ENCODE measurements at places on chromosomes 3 and 15.

DNA sequence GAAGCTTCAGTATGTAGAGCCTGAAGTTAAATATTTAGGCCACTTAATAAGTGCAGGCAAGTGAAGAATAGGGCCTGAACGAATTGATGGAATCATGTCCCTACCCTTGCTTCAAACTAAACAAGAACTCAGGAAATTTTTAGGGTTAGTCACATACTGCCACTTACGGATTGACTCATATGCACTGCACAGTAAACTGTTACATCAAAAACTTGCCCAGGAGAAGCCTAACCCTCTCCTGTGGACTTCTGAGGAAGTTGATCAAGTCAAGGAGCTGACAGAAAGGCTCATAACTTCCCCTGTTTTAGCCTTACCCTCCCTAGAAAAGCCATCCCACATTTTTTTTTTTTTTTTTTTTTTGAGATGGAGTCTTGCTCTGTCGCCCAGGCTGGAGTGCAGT, 20.6 kb upstream of the KBTBD12 start:
- no peak for DNase-seq

DNA sequence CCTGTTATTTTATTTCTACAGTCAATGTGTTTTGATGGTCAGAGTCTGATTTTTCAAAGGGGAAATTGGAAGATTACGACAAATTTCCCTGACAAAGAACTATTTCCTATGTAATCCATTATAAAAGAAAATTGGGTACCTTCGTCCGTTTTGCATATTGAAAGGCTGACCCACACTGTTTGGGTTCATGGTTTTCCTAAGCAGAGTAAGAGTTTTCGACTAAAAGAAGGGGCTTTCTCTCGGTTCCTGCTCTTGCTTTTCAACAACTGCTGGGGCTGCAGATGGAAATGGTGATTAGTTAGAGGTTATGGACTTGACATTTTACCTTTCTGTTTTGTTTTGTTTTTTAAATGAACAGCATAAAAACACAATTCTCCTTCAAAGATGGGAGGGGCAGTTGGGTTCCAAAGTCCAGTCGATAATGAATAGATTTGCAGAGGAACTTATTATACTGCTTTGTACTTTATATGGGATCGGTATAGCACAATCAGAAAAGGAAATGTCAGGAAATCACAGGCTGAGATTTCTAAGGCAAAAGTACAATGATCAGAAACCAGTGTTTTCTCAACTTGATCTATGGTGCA, 978 bp downstream of the KCNMB2 start:
- DNase-seq: no peak

GRCh38 chr3:143001034-143001368, 369 bp upstream of the U2SURP start:
- no peak for DNase-seq

DNA sequence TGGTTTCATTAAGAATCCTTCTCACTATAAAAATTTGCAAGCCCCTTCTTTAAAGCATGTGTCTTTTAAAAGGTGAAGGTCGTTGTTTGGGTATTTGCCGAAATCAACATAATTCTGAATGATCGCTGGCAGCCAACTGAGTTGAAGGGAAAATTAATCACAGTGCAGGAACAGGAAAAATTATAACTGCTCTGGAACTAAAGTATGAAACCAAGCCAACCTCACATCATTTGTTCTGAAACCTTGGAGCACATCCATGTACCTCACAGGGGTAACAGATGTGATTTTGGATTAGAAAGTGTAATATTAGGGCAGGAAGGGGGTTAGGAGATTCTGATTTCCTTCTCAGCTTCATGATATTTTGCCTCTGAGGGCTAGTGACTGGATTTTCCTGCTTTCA, 52.2 kb upstream of the PTX3 start:
- no peak for DNase-seq

DNA sequence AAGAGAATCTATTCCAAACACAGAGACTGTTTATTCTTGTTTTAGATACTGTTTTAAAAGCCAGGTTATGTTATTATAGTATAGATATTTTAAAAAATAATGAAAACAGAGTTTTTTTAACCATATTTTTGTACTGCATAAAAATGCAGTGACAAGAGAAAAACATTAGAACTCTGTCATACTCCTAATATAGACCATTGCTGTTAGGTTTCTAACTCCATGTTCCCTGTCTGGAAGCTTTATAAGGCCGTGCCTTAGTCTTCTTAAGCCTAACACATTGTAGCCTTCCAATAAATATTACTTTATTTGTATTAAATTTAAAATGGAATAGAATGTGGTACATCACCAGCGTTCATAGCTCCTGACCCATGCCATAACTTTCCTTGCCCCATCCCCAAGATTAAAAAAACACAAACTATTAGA, 53.2 kb downstream of the MBNL1 start:
- DNase-seq: no peak

- no peak for DNase-seq
Observed at GRCh38 chr3:186786922-186787321, 3.5 kb downstream of the EIF4A2 start.

- no peak for DNase-seq
Observed at GRCh38 chr15:31102039-31102321, 455 bp upstream of the TRPM1 start.

- no peak for DNase-seq
Observed at GRCh38 chr15:99306694-99307338, 55.5 kb downstream of the LRRC28 start.

DNA sequence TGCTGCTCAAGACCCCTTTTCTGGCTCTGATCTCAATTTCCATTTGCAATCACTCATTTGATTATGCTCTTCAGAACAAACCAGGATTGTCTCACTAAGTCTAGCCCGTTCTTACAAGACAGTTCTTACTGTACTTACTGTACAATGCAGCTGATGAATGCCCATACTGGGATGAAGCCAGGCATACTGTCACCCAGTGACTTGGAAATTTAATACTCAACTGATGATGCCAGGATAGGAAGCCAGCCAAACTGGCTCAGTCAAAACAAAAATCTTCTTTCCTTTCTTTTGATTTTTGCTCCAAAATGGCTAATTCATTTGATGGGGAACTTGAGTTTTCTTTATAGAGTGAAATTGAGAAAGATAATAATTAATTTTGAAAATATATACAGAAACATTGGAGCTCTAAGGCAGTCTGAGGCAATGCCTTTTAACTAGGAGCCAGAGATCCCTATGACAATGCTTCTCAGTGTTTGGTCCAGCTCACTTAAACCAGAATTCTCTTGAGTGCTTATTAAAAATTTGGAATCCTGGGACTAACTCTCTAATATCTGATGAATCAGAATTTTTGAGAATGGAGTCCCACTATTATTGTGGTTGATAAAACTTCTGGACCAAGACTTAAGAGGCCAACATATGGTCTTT, 265.6 kb upstream of the THBS1 start:
- no peak for DNase-seq

- no peak for DNase-seq
Observed at GRCh38 chr3:8458711-8459110, 42.9 kb upstream of the LMCD1 start.

GRCh38 chr3:23663661-23664186, 142.0 kb upstream of the UBE2E1 start:
- DNase-seq: no peak

DNA sequence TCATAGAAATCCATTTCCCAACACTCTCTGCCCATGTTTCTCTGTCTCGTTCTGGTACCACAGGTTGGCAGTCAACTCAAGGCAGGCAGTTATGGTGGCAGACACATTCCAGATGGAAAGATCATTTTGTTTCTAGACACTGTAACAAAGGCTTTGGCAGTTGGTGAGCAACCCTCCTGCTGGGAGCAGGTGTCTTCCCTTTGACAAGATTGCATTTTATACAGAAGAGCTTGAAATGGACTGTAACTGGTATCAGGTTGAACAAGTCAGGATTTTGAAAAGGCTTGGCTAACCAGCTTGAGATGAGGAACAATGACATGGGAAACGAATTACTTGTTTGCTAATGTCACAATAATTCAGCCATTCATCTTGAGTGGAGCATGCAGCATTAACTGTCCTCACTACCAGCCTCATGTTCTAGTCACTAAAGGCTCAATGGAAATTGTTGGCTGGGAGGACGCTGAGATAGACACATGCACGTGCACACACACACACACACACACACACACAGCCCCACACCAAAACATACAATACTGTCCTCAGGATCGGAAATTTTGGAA, 170.0 kb downstream of the SEMA6D start:
- DNase-seq: no peak

DNA sequence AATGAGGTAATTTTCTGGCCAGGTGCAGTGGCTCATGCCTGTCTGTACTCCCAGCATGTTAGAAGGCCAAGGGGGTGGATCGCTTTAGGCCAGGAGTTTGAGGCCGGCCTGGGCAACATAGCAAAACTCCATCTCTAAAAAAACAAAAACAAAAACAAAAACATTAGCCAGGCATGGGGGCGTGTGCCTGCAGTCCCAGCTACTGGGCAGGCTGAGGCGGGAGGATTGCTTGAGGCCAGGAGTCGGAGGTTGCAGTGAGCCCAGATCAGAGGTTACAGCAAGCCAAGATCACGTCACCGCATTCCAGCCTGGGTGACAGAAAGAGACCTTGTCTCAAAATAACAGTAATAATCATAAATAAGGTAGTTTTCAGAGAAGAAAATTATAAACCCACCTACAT, 55.7 kb downstream of the LDHAL6B start:
- DNase-seq: no peak

GRCh38 chr3:13515786-13516759, 32.9 kb upstream of the FBLN2 start:
- DNase-seq: peak; percentile 43

DNA sequence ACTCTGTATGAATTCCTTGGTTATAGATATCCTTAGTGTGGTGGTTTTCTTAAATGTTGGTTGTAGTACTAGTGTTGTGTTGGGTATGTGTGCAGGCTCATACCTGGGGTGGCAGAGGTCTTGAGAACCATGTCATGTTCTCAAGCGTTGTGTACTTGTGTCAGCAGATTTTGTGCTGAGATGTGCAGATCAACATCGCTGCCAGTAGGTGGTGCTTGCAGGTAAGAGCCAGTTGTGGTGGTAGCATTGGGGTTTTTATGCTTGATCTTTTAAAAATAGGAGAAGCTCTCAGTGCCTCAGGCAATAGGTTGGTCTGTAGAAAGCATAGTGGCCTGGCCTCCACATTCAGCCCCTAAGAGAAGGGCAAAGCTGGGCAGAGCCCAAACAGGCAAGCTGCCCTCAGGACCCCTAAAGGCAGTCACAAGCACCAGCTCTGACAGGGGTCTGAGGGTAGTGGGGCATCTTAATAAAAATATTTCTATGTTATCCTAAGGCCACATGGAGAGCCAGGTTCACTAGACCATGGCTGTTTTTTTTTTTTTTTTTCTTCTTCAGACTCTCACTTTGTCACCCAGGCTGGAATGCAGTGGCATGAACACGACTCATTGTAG, 164.0 kb downstream of the IL20RB start:
- no peak for DNase-seq

- no peak for DNase-seq
Observed at GRCh38 chr15:38208206-38208605, 44.4 kb upstream of the SPRED1 start.

GRCh38 chr3:57314204-57314603, 21.7 kb upstream of the ASB14 start:
- no peak for DNase-seq

DNA sequence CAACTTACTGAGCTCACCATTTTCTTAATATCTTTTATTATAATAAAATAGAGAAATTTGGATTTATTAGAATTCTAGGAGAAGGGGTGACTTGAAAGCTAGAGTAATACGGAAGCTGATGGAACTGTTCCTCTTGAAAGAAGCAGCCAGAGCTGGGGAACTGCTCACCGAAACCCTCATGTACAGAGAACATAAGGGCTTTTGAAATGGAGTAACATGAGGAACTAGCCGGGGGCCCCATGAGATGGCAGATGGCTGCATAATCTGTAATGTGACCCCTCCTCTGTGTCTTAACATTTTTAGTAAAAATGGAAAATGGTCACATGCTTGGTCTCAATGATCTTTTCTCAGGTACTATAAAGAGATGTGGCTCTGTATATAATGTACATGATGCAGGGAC, 15.7 kb upstream of the DYNC1LI1 start:
- no peak for DNase-seq

GRCh38 chr3:17810759-17811158, 68.3 kb upstream of the TBC1D5 start:
- DNase-seq: no peak

DNA sequence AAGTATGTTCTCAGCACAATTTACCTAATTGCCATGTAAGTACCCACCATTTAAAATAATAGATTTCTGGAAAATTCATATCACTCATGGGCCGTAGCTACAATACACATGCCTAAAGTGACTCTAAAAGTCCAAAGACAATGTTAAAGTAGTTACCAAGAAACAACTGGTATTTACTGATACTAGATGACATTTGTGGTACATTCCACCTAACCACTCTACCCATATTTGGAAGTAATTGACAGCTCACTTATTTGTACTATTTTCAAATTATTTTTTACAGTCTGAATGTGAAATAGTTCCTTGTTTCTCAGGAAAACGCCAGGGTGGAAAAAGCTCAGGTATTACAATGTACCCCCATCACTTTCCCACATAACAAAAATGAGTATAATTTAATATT, 573.0 kb downstream of the MECOM start:
- DNase-seq: no peak

GRCh38 chr3:127100459-127101410, 92.2 kb upstream of the PRR23E start:
- no peak for DNase-seq

GRCh38 chr3:38950581-38950980, 101.2 kb downstream of the SCN11A start:
- no peak for DNase-seq

DNA sequence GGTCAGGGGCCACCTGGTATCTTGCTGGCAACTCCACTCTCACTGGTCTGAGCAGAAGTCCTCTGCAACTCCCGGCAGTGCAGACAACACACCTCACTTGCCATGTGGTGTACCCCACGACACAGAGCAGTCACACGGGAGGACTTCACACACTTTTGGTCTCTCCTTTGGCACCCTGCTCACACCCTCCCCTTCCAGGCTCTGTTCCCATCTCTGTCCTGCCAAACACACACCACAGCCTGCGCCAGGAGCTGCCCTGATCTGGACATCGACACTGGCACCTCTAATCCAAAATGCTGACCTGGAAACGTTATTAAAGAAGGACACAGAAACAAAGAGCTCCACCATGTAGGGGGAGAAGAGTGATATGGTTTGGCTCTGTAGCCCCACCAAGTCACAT, 57.2 kb downstream of the SLC41A3 start:
- DNase-seq: no peak

DNA sequence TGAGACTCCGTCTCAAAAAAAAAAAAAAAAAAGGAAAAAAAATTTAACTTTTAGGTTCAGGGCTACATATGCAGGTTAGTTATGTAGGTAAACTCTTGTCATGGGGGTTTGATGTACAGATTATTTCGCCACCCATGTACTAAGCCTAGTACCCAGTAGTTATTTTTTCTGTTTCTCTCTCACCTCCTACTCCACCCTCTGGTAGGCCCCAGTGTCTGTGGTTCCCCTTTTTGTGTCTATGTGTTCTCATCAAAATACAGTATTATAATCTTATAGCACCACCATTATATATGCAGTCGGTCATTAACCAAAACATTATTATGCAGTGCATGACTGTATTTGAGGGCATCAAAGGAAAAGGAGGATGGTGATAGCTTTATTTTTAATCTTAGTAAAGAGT, 47.3 kb downstream of the CHP1 start:
- no peak for DNase-seq

GRCh38 chr3:126398423-126399350, 4.0 kb downstream of the CFAP100 start:
- no peak for DNase-seq
